NCI-H524 treated with DMSO at 0.1 percent for 48 hours (cell line): ENCODE measurements at places on chromosomes 4 and X.

GRCh38 chrX:101655534-101655933 lies 4.1 kb downstream of the ARMCX2 start:
- DNase-seq = no peak

- no peak for DNase-seq
These were observed 76.9 kb downstream of the PAQR3 start for GRCh38 chr4:78862314-78862737.

GRCh38 chr4:72971572-72971971 lies 97.9 kb downstream of the COX18 start:
- no peak for DNase-seq

DNA sequence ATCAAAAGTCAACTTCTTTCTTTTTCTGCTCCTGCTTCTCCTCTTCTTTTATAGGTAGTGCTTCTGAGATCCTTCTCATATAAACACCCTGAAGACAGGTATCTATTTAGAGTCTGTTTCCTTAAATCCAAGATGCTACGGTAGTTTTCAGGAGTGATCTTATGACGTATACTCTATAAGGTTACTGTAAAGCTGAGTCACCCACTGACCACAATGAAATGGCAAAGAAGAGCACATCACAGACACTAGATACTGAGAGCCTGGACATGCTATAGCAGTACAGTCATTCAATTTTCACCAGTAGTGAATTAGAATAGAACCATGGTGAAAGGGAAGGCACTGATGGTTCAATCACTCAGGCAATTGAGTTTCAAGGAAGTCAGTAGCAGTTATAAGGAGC lies 412.5 kb downstream of the ADAM29 start:
- DNase-seq = no peak

DNA sequence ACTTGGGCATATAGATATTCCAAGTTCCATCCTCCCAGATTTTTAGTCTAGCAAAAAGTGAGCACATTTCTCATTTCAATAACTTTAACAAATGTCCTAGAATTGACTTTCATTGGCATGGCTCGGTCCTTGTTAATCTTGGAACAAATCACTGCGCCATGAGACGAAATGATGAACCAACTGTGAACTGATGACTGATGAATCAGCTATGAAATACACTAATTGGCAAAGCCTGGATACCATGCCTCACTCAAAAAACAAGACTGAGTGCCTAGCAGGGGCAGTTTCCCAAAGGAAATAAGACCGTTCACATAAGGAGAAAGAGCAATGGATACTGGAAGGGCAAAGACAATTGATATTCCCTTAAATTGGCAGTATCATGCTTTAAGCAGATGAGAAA lies 248.6 kb upstream of the VEGFC start:
- no peak for DNase-seq

DNA sequence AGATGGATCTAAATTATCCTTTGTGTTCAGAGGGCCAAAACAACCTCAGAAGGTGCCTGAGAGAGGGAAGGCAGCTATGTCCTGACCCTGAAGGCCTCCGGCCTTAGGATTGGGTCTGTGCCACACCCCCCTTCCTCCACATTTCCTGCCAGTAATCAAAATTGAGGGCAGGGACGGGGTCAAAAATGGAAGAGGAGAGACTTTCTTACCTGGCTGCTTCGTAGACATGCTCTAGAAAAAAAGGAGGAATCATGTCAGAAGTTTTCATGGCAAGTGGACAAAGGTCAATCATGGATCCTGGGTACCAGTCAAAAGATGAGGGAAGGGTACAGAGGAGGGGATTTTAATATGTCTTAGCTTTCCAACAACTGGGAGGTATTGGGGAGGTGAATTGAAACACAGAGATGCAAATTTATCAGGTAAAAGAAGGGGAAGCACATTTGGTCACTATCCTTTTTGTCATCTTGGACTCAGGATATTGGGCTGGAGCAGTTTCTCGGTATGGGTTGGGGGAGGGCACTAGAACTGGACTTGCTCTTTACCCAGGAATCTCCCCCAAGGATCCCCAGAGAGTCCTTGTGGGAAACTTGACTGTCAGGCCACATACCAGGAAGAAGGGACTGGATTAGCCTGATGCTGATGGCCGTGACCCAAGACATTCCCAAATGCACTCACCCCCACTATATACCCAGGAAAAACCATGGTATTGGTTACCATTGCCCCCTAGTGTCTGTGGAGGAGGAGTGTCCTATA lies 17.1 kb downstream of the VSIG4 start:
- no peak for DNase-seq

DNA sequence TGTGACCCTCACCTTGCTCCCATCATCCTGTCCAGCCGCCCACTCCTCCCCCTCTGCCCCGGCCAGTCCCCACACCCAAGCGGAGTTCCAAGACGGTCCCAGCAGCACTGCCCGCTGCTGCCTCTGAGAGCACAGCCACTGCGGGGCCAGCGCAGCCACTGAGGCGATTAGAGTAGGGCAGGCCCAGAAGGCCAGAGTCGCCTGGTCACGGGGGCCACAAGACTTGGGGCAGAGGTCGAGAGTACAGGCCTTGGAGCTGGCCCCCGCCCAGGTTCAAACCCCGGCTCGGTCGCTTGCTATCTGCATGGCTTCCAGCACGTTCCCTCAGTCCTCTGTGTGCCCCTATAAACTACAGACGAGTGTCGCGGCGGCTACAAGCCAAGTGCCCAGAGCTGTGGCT lies 53.2 kb upstream of the ADRA2C start:
- DNase-seq = no peak

DNA sequence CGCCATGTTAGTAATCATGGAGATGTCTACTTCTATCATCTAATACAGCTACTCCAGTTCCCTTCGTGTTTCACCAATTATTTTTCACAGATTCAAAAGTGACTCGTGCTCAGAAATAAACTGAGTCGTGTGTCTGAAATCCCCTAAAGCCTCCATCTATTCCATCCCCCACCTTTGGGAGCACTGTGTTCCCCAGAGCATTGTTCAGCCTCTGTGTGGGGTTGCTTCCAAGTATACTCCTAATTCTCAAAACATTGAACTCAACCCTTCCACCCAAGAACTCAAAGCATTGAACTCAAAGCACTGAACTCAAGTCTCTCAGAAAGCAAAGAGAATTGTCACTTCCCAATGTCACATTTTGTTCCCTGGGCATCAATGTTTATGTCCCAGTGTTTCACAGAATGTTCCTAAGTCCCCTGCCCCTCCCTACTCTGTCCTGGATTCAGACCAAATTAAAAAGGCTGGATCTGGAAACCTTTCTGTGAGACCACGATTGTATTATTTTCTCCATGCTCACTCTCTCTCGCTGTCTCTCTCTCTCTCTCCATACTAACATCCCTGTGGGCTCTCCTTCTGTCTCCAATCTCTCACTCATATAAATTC lies 138.5 kb upstream of the QRFPR start:
- DNase-seq = no peak

DNA sequence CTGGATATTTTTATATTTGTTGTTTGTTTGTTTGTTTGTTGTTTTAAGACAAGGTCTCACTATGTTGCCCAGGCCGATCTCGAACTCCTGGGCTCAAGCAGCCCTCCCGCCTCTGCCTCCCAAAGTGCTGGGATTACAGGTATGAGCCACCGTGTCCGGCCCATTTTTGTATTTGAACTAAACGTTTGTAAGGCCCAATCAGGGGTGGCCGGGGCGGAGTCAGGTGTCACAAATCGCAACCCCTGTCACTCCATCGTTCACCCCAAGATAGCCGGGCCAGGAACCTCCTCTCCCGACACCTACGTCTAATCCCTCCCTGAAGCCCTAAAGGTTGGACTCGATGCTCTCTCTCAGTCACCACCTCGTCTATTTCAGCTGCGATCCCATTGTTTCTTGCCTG lies 722 bp upstream of the EFHC2 start:
- DNase-seq = no peak

GRCh38 chr4:86043755-86044592 lies 315.9 kb downstream of the MAPK10 start:
- peak; percentile 3 for DNase-seq

- DNase-seq = no peak
These were observed 99.8 kb downstream of the KLHL8 start for GRCh38 chr4:87120411-87121162.

DNA sequence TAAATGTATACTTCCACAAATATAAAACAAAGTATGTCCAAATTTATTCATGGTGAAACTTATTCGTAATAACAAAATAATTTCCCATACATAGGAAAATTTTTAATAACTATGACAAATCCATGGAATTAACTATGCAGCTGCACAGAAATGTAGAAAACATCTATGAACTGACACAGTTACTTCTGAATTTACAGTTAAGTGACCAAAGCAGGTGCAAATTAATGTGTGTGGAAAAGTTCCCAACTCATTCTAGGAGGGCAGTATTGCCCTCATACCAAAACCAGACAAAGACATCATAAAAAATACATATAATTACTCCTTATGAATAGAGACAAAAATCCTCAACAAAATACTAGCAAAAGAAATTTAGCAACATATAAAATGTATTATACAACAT lies 12.5 kb downstream of the LDOC1 start:
- no peak for DNase-seq

DNA sequence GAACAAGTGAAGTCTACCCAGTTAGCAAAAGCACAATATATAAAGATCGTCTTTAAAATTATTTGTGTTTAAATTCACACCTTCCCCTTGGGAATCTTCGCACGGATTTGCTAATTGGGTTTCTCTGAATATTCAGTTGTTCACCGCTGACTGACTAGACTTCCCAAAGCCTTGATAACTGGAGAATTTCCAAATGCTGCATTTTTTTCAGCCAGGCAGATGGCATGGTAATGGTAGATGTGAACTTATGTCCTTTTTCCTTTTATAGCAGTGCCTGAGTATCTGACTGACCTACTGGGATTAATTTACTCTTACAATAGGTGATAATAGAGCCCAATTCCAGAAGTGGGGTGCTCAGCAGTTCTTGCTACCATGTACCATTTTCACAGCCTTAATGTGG lies 548.1 kb downstream of the PACRGL start:
- no peak for DNase-seq

- no peak for DNase-seq
These were observed at the start of gene UBE2K for GRCh38 chr4:39697740-39698423. Gene UBE2K (plus strand): TSS chr4:39698136. CDS start chr4:39698328, 192 bp downstream.

DNA sequence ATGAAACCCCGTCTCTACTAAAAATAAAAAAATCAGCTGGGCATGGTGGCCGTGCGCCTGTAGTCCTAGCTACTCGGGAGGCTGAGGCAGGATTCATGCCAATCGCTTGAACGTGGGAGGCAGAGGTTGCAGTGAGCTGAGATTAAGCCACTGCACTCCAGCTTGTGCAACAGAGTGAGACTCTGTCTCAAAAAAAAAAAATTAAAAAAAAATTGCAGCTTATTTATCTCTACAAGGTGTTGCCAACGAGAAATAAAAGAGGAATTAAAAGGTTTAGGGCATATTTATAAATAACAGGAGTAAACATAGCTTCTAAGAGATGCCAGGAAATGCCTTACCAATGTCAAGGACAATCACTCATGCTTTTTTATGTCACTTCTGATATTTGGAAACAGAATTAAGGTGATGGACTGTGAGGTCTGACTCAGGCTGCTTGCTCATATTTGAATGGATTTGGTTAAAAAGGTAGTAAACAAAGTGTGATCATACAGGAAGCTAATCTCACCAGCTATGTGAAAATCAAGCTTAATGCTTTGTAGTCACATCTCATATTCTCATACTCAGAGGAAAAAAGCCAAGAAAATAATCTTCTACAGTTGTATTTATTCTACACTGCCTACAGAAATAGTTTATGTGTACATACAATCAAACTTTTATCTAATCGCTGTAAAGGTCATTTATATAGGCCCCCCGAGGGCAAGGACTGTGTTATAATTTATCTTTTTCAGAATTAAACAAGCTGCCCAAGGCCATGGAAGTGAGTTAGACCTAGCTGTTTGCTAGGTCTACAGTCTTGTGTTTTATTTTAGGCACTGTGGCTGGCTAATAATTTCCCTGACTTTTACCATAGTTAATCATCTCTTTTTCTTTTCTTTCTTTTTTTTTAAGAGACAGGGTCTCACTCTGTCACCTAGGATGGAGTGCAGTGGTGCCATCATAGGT lies 61.1 kb upstream of the RBMX start:
- no peak for DNase-seq

DNA sequence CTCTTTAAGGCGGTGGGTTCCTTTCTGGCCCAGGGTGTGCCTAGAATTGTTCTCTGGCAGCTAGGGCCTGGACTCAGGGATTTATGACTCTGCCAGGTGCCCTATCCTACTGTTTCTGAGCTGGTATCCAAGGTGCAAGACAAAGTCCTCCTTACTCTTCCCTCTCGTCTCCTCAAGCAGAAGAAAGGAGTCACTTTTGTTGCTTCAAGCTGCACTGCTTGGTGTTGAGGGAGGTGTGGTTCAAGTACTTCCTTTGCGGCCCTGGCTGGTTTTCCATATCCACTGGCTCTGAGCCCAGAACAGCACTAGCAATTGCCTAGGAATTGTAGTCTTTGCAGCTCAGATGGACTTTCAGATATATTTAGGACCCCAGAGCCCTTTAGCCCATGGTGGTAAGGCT lies 39.3 kb downstream of the RTL3 start:
- DNase-seq = no peak

DNA sequence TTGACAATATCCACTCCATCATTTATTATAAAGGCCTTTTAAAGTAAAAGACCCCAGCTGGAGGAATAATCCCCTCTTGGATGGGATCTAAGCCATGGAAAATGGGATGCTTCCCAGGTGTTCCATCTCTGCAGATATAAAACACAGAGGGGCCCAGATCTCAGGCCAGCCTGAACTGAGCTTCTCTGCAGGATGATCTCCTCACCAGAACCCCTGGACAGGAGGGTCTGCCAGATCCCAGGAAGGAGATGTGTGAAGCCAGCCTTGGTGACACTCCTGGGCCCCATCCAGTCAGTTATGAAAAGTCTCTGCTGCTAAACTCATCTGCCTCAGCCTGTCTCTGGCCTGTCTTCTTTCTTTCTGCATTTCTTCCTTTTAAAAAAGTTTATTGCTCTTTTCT lies 56.7 kb downstream of the HTRA3 start:
- DNase-seq = no peak

DNA sequence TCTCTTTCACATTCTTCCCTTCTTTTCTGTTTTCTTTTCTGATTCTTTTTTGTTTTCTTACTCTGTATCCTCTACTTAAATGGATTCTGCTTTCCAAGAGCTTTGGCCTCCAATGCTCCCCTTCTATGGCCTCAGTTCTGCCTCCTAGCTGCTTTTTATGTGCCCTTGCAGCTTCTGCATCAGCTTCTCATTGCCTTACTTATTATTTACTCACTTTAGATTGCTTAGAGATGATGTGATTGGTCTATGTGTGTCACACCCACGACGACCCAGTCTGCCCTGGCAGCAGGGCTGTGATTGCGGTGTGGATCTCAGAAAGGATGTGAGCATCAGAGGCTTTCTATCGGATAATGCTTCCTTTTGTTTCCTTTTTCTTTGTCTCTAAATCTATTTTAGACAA lies 71.8 kb upstream of the SMARCA5 start:
- DNase-seq = no peak

- no peak for DNase-seq
These were observed 47.6 kb downstream of the ADD1 start for GRCh38 chr4:2891294-2891693.

- DNase-seq = no peak
These were observed 629.7 kb downstream of the STIM2 start for GRCh38 chr4:27490315-27490714.

DNA sequence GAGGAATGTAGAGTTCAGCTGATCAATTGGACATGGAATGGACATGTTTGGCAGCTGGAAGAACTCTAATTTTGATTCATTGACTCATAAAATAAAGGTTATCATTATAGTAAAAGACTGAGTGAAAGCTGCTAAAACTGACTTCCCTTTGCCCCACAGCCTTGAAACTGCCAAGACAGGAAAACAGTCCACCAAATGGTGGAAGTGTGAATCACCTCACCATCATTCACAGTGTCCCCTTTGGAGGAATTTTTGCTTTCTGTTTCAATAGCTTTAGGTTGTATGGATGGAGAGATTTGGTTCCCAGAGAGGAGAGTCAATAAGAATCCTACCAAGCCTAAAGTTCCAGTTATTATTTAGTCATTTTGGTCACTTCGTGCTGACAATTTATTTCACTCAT lies 20.8 kb upstream of the FREM3 start:
- DNase-seq = no peak
